Stromal cell of bone marrow (primary cell): ENCODE measurements at places on chromosomes 5 and 9.

DNA sequence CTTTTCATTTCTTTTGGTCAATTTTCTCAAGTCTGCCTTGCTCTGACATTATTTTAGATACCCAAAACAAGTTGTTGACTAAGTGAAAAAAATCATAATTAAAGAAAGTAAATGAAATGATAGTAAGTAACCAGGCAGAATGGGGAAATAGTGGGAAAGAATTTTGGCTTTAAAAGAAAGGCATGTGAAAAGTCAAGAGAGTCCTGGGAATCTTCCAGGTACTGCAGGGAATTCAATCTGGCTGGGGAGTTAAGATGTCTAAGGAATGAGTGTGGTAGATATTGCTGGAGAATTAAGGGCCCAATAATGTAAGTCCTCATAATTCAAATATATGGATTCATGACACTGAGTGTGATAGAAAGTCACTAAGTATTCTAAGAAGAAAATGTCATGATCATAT lies 123.1 kb upstream of the PAPPA start:
- DNase-seq: no peak

DNA sequence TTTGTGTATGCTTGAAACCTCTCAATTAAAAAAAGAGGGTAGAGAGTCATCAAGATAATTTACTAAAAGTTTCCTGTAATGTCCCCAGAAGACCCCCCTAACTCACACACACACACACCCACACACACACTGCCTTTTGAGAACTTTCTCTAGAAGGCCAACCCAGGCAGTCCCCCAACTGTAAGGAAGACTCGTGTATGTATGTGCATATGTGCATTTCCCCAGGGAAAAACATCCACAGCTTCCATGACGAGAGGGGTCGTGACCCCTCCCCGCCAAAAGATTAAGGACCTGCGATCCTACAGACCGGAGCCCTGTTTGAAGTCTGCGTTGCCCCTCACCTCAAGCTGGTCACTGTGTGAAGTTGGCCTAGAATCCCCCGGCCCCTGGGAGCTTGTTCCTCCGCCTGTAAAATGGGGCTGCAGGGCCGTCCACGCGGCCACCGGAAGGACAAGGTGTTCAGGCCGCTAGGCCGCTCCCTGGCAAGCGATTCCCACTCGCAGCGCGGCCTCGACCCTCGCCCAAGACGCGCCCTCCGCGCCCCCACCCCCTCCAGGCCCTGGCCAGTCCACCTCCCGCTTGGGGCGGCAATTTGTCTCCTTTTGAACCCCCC lies 435 bp upstream of the CDX1 start:
- no peak for DNase-seq

DNA sequence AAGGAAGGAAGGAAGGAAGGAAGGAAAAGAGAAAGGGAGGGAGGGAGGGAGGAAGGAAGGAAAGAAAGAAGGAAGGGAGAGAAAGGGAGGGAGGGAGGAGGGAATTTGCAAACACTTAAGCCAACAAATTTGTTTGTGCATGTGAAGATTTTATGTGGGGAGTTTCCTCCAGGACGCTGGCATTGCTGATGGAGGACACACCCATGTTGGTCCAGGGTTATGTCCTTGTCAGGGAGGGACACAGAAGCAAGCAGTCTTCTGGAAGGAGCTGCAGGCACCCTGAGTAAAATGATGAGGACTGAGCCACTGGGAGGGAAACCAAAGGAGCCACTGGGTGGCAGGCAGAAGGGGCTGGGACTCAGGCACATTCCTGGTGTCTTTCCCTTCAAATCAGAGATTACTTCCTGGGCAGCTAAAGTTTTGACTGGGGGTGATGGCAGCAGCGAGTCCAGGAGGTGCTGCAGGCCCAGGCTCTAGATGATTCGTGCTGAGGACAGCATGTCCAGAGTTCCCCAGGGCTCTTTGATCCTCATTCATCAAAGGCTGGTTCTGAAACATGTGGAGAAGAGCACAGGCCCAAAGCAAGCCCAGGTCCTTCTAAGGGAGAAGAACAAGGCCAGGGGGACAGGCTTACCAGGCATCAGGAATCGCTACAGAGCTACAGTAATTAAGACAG lies 109.2 kb downstream of the PAX5 start:
- DNase-seq: no peak

- no peak for DNase-seq
Observed at GRCh38 chr5:97922776-97923175, 739.7 kb upstream of the RIOK2 start.

DNA sequence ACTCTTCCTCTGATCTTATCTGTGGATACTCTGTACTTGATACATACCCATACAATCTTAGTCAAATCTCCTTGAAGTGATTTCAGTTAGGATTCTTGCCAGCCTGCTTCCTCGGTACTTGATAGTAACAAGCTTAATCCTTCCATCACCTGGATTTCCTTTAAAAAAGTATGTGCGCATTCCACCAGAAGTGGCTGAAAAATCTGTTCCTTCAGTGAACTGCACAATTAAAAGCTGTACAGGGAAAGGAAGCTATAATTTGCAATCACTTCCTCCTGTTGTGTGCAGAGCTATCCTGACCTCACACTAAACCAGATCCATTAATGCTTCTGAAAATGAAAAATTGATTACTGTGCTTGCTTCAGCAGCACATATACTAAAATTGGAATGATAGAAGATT lies 47.3 kb downstream of the PWWP2A start:
- no peak for DNase-seq

- DNase-seq: no peak
Observed at GRCh38 chr5:126055348-126055729, 367.9 kb upstream of the GRAMD2B start.
